Sigmoid colon (tissue), 7 donors: ENCODE measurements at places on chromosomes 1 and 21. TPM values are rescaled to one million over a fixed set of nuclear protein-coding genes. Genes with fewer than 3 reads are reported as not detected.

PLA2G2C gene
- total RNA-seq, result 1.4 TPM

PLA2G2D gene
- not detected for total RNA-seq

RAB13 gene
- total RNA-seq, result 34.1 TPM

ATP1A1 gene
- 93.5 TPM for total RNA-seq

TEX38 gene
- not detected for total RNA-seq

ANP32E gene
- total RNA-seq, result 23.9 TPM

- DNase-seq, result no peak
- H3K27me3 ChIP-seq, result no peaks in the 10 kb centered on the region
- no peak overlapping the region for H3K27ac ChIP-seq
- H3K36me3 ChIP-seq, result no peaks in the 10 kb centered on the region
- H3K4me3 ChIP-seq, result no peak overlapping the region
Measured at GRCh38 chr21:29893687-29894086, 46.1 kb downstream of the GRIK1 start.

GRCh38 chr1:53740621-53741105 lies 1.7 kb upstream of the GLIS1 start:
- DNase-seq, result no peak
- H3K4me1 ChIP-seq, result no peaks in the 10 kb centered on the region
- H3K4me3 ChIP-seq, result no peak overlapping the region
- no peak overlapping the region for H3K27ac ChIP-seq
- H3K36me3 ChIP-seq, result no peaks in the 10 kb centered on the region

GRCh38 chr1:61626816-61627215 lies 98.1 kb downstream of the TM2D1 start:
- no peaks in the 10 kb centered on the region for H3K27me3 ChIP-seq
- no peak overlapping the region for H3K27ac ChIP-seq
- H3K36me3 ChIP-seq, result no peaks in the 10 kb centered on the region
- DNase-seq, result no peak
- no peaks in the 10 kb centered on the region for H3K4me1 ChIP-seq

- no peak for DNase-seq
- H3K4me3 ChIP-seq, result no peak overlapping the region
- H3K36me3 ChIP-seq, result no peaks in the 10 kb centered on the region
- peak overlapping the region; percentile 74 for H3K27ac ChIP-seq
- H3K4me1 ChIP-seq, result peaks cover 31% of the 10 kb centered on the region
Measured at GRCh38 chr21:16421965-16422364, 692.2 kb downstream of the USP25 start.

DNA sequence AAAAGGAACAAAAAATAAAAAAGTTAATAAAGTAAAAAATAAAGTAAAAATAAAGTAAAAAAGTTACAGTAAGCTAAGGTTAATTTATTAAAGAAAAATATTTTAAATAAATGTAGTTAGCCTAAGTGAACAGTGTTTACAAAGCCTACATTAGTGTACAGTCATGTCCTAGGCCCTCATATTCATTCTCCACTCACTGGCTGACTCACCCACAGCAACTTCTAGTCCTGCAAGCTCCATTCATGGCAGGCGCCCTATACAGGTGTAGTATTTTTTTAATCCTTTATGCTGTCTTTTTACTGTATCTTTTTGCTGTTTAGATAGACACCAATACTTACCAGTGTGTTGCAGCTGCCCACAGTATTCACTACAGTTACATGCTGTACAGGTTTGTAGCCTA lies 12.4 kb downstream of the ADAR start:
- no peak overlapping the region for H3K4me3 ChIP-seq
- no peaks in the 10 kb centered on the region for H3K27me3 ChIP-seq
- H3K36me3 ChIP-seq, result peaks cover 71% of the 10 kb centered on the region

- H3K27me3 ChIP-seq, result no peaks in the 10 kb centered on the region
- H3K4me3 ChIP-seq, result no peak overlapping the region
- H3K27ac ChIP-seq, result no peak overlapping the region
- H3K36me3 ChIP-seq, result peaks cover 10% of the 10 kb centered on the region
- no peaks in the 10 kb centered on the region for H3K4me1 ChIP-seq
Measured at GRCh38 chr1:150798525-150798924, 9.5 kb downstream of the CTSK start.
